Smooth muscle cell of bladder (primary cell): ENCODE measurements at places on chromosomes 4 and X. TPM values are rescaled to one million over a fixed set of nuclear protein-coding genes. Genes with fewer than 3 reads are reported as not detected.

The HAND2 gene
- 79.9 and 163 TPM in 2 replicates for total RNA-seq

The SMARCA1 gene
- 43.1 and 58.9 TPM in 2 replicates for total RNA-seq

The GAGE13 gene
- not detected in 2 replicates for total RNA-seq

The ARHGAP10 gene
- total RNA-seq: 26.7 and 30.8 TPM in 2 replicates

The PROM1 gene
- total RNA-seq: under 0.01 TPM in 1 of 2 replicates, not detected in the other

The MAGEA11 gene
- total RNA-seq: under 0.01 and 0.09 TPM in 2 replicates

The NCAPG gene
- 2.3 and 2.6 TPM in 2 replicates for total RNA-seq

The NKX1-1 gene
- not detected in 2 replicates for total RNA-seq

The GABRA4 gene
- not detected in 2 replicates for total RNA-seq

The ENPEP gene
- total RNA-seq: under 0.01 and 0.28 TPM in 2 replicates

The LPAR4 gene
- 0.09 TPM in 1 of 2 replicates, not detected in the other for total RNA-seq

The POLA1 gene
- 6.4 and 7.3 TPM in 2 replicates for total RNA-seq

The PCDH18 gene
- total RNA-seq: 70.4 and 100 TPM in 2 replicates

The CFP gene
- 0.14 and 0.46 TPM in 2 replicates for total RNA-seq
